ENCODE measurements at places on chromosomes 1 and 21.
A peak's percentile ranks its signal among the peaks of the same experiment; 100 is the strongest.

GRCh38 chr21:25953196-25953595, 217.4 kb downstream of the APP start:
- no peak for DNase-seq

DNA sequence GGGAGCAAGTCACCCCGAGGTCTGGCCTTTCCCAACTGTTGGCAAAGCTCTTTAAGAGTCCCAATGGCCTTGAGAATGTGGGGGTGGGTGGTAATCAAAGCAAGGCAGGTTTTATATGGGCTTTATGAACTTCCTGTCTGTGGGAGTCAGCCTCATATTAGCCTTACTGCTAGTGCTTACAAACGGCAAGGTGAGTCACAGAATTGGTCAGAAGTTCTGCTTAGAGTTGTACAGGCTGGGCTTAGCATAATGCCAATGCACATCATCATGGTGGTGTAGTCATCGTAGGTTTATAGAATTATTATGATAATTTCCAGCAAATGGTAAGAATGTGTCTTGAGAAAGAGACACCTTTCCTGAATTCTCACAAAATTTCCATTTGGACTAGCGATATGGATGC, 192.7 kb upstream of the KIAA0040 start:
- DNase-seq = peak; percentile 23

- DNase-seq = no peak
Observed at GRCh38 chr1:94236013-94236491, 1.3 kb downstream of the ARHGAP29 start.

GRCh38 chr1:39845569-39846566, 37.4 kb downstream of the TRIT1 start:
- DNase-seq = peak; percentile 12
